ENCODE measurements at places on chromosomes 5 and 9. TPM values are rescaled to one million over a fixed set of nuclear protein-coding genes. Genes with fewer than 3 reads are reported as not detected.

Gene LECT2
- 6.6 TPM for total RNA-seq

Gene CKS2
- total RNA-seq, result 200 TPM

Gene DAB2IP
- 136 TPM for total RNA-seq

Gene MED27
- total RNA-seq, result 30.7 TPM

Gene PCDHGA12
- total RNA-seq, result 11.3 TPM
